H9 (cell line): ENCODE measurements at places on chromosomes 3 and 15.

- no peak for DNase-seq
Observed at GRCh38 chr3:39479701-39480414, 12.4 kb downstream of the MOBP start.

DNA sequence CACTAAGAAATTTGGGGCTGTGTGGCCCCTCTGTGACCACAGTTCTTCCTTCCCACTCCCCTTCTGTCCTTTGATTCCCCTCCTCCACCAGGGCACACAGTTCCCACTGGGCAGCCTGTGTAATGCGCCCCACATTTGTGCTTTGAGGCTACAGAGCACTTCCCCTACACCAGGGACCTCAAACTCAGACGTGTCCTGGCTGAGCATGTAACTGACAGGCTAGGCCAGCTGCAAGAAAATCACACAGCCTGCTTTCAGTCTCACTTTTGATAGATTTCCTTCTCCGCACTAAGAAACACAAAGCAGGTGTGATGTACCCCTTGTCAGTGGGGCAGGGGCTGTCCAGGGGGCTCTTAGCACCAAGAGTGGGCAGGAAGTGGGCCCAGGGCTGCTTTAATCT, 29.6 kb downstream of the PRKCD start:
- no peak for DNase-seq

DNA sequence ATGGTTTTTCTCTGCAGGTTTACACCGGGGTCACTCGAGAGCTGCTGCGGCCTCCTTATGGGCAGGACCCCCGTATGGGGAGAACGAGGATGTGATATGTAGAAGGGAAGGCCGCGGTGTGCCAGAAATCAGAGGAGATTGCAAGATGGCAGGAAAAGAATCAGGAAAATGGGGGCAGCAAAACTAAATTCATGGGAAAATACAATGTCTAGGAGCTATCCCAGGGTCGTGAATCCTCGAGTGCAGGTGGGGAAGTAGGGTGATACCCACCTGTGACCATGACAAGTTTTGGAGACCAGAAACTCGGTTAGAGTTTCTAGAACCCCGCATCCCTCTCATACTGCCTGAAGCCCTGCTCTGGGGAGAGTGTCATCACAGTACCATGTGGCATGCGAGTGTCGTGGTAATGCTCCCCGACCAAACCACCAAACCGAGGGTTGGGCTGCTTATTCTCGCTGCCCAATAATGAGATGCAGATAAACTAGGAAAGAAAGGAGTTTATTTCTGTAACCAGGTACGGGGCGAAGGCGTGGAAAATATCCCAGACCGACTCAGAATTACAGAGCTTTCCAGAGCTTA, 781 bp downstream of the TRNT1 start:
- DNase-seq = no peak

- DNase-seq = peak; percentile 64
Observed at GRCh38 chr3:133895208-133896001, at the start of gene RAB6B. Gene RAB6B (minus strand): TSS chr3:133895882. CDS start chr3:133895466, 416 bp downstream.

DNA sequence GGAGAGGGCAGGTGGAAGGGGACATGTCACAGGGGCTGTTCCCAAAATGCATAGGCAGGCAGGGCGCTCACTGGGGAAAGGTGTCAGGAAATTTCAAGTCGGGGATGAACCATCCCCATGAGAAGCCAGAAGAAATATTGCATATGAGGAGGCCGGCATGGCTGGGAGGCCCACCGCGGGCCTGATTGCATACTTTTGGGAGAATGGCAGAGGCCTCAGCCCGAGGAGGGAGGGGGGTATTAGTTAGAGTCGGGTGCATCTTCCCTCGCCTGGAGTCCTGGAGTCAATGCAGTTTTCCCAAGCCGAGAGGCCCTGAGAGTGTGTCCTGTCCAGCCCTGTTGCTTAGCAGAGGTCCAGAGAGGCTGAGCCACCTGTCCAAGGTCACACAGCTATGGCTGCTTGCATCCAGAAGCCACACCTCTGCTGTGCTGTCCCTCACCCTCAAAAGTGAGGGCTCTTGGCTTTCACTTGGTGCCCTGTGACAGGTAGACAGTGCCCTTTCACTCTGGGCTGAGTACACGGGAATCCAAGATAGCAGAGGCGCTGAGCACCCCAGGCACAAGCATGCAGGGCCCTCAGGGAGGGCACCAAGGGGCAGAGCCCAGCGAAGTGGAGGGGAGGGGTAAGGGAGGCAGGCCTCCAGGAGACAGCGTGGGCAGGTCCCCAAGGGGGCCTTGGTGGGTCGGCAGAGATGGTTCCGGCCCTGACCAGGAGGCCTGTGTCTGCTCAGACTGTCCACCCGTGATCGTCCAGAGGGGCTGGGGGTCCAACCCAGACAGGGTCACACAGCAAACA, 48.5 kb downstream of the GRIP2 start:
- no peak for DNase-seq

DNA sequence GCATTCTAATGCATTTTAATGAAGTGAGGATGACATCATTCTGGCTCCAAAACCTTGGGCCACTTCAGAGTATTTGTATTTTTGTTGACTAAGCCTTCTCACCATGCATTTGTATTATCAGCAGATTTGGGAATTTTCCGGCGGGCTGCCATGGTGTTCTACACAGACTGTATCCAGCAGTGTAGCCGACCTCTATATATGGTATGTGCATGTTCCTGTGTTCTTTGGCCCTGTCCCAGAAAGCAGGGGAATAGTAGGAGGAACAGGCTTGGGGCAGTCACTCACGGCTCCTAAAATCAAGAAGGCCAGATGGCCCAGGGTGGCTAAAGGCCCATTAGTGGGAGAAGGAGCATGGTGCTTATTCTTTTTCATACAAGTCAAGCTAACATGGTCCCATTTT, 80.5 kb downstream of the USF3 start:
- DNase-seq = no peak

GRCh38 chr3:195451373-195452015, 8.7 kb upstream of the ACAP2 start:
- DNase-seq = no peak

GRCh38 chr15:33476076-33476475, 165.3 kb downstream of the RYR3 start:
- DNase-seq = no peak

GRCh38 chr15:77975332-77976094, 102.0 kb downstream of the TBC1D2B start:
- DNase-seq = no peak

DNA sequence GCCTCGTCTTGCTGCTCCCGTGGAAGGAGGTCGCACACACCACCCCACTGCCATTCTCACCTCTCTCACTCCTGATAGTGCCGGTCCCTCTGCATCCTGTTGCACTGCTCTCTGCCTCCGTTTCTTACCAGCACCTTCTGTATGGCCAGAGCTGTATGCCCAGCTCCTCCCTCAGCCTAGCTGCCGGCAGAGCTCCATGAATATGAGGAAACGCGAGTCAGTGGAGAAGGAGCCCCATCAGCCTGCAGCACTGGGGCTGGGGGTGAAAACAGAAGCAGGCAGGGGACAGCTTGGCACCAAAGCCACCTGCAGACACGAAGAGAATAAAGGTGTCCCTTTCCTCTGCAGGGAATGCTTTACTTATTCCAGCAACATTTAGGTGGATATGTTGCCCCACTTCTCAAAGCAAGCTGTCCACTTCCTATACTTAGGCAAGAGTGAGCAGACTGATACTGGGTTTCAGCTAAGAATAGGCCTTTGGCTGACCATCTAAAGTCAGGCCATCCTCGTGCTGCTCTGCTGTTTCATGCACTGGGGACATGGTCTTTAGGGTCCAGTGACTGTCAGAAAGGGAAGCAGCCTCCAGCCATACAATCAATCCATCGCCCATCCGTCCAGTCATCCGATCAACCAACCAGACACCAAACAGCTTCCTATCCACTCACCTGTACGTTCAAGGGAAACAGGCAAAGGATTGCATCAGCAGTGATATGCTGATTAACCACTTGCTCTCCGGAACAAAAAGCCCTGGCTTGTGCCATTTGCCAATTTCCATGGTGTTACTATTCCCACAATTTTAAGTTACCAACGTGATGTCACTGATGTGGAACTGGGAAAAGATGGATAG, 222.7 kb downstream of the XXYLT1 start:
- DNase-seq = peak; percentile 26

DNA sequence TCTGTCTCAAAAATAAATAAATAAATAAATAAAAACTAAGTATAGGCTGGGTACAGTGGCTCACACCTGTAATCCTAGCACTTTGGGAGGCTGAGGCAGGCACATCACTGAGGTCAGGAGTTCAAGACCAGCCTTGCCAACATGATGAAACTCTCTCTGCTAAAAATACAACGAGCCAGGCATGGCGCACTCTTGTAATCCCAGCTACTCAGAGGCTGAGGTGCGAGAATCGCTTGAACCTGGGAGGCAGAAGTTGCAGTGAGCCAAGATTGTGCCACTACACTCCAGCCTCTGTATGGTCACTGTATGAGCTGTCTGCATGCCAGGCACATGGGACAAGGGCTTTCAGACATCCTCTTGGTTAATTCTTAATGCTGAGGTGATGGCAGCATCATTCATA, 28.7 kb downstream of the TIPIN start:
- no peak for DNase-seq

DNA sequence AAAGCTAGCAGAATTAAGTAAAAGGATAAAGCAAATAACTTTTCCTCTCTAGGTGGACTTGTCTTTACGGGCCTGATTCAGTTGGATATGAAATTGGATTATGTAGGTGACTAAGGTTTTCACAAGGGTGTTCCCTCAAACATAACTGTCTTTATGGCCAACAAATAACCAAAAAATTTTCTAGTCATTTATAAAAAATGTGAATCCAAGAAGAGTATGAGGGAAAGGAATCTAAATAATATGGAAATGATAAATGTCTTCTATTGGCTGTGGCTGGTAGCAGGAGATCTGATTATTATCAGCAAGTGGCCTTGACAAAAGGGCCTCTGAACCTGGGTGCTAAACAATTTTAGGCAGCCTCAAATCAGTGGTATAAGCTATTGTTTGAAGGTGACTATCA, 594.0 kb upstream of the UBE2E2 start:
- DNase-seq = no peak

- DNase-seq = peak; percentile 50
Observed at GRCh38 chr3:192130534-192131132, 596.7 kb downstream of the FGF12 start.

DNA sequence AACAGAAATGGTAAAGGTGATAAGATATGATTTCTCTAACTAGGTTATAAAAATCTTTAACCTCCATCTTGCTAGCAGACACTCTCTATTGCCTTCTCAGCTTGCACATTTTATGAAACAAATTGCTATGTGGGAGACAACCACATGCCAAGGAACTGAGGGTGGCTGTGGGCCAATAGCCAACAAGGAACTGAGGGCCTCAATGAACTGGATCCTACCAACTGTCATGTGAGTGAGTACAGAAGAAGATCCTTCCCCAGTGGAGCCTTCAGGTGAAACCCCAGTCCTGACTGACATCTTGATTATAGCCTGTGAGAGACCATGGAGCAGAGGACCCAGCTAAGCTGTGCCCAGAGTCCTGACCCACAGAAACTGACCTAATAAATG, 129.2 kb upstream of the LRIG1 start:
- DNase-seq = no peak

DNA sequence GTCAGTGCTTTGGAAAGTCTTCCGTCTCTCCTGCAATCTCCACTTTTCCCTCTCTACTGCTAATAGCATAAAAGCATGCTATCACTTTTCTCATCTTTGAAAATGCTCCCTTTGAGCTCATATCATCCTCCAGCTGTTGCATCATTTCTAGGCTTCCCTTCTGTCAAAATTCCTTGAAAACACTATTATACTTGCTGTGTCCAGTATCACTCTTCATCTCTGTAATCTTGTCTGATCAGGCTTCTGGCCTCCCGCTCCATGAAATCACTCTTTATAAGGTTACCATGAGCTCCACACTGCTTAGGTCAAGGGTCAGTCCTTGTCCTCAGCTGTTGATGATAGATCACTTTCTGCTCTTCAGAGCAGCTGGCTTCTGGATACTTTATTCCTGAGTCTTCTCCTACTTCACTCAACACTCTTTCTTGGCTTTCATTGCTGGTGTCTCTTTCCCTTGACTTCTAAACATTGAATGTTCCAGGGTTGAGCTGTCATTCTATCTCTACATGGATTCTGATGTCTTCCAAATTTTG, 50.9 kb upstream of the SPTSSB start:
- no peak for DNase-seq

GRCh38 chr15:35557544-35557943, 11.6 kb upstream of the DPH6 start:
- DNase-seq = no peak

DNA sequence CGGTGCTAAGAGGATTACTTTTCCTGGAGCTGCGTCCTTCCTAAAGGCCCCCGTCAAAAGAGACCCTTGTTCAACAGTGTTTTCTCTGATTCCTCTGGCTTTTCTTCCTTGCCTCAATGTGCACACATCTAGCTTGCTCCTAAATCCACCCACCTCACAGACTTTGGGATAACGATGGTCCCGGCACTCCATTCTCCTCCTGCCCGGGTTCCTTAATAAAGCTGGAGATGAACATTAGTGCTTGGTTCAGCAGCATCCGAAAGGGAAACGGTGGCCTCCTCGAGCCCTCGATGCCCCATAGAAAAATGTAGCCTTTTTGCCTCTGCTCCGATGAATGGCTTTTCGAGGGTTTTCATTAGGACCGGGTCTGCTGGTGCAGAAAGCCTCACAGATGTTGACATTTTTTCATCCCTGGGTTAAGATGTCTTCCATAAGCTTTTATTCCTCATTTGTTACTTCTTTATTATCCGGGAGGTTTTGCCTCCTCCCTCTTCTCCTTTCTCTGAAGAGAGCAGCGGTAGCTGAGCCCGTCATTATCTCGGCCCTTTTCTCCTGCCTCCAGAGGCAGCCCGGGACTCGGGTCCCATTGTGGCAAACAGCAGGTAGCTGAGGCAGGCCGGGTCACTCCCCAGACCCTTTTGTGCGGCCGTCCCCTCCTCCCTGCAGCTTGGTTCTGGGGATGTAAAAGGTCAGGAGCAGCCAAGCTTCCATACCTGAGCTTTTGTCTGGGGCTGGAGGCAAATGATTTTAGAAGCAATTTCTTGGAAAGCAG, 64.6 kb downstream of the CPN2 start:
- peak; percentile 84 for DNase-seq

- DNase-seq = no peak
Observed at GRCh38 chr3:40102182-40102581, 207.3 kb upstream of the EIF1B start.

GRCh38 chr15:43210172-43210745, 10.6 kb downstream of the EPB42 start:
- DNase-seq = no peak

DNA sequence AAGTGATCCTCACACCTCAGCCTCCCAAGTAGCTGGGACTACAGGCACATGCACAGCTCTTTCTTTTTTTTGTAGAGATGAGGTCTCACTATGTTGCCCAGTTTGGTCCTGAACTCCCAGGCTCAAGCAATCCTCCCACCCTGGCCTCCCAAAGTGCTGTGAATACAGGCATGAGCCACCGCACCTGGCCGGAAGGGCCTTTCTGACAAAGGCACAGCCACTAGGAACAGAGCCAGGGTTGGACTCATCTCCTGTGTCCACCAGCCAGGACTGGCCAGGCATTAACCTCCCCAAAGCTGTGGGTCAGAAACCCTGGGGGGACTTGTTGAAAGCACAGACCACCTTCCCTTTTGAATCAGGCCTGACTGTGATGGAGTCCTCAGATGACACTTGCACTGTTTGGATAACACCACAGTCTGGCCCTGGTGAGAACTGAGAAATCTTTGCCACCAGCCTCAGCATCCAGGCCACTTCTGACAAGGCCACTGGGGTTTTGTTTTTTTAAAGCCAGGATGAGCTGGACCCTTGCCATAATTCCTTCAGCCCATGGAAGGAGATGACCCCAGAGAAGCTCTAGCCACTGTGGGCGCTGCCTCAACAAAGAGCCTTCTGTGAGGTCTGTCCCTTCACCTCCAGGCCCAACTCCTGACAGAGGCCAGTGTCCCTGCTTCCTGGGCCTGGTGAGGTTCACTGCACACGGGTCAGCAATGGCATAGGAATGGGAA, 4.8 kb downstream of the TKT start:
- no peak for DNase-seq

GRCh38 chr3:64104006-64104405, 80.7 kb upstream of the PSMD6 start:
- DNase-seq = no peak
